Stimulated activated CD8-positive, alpha-beta memory T cell treated with anti-CD3 and anti-CD28 coated beads, Interleukin-7, amount 100 ng/mL, for 1 hour (primary cell): ENCODE measurements at places on chromosomes 4 and X.

DNA sequence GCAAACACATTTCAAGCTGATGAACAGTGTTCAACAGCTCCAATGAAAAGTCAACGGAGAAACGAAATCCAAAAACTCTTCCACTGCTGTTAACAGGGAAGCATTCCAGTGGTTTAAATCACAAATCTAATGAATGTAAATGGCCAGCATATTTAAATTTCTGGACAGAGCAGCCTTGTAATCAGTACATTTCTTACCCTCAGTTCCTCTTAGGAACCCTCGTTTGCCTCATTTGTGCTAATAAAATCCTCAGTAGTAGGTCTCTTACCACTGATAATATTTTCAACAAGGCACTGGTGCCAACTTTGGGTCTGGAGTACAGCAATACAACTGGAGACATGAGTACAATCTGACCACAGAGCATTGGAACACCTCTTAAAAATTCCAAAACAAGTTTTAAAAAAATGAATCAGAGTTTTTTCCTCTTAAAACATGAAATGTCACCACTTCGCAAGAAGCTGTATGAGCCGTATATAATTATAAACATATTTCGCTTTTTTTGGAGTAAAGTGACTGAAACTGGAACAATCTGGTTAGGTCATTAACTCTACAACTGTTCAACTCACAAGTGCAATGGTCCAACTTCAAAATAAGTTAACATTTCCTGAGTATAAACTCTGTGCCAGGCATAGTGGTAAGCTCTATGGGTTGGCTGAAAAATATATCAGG is 211.2 kb downstream of the CPEB2 start:
- DNase-seq = no peak

DNA sequence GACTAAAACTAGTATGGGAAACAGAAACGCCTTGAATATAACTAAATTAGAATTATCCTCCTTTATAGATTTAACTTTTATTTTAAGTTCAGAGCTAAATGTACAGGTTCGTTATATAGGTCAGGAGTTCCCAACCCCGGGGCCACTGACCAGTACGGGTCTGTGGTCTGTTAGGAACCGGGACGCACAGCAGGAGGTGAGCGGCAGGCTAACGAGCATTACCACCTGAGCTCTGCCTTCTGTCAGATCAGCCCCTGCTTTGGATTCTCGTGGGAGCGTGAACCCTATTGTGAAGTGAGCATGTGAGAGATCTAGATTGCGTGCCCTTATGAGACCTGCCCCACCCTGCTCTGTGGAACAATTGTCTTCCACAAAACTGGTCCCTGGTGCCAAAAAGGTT is 51.0 kb downstream of the FAT4 start:
- no peak for DNase-seq

DNA sequence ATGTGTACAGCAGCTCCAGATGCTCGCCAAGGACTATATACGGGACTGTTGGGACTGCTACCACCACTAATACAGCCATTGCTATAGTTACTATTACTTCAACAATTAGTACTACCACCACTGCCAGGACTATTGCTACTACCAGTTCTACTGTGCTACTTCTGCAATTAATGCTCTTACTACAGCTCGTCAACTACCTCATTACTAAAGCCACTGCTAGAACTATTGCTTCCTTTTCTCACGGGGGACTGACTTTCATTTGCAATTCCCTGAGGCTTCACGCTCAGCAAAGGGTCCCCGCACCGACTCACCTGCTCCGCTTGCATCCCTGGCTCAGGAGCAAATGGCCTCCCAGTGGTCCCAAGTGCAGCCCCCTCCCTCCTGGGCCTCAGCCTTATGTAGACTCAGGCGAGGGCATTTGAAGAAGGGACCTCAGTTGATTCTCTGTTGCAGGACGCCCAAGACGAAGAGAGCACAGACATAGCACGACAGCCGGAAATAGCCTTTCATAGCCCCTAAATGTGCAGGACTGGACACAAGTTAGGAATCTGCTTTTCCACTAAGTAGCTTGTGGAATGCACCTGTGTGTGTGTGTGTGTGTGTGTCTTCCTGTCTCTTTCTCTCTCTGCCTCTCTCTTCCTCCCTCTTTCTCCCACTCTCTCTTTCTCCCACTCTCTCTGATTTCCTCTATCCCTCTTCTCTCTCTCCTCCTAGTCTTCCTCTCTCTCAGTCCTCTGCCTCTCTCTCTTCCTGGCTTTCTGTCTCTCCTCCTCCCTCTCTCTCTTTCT is 294.8 kb downstream of the ASMT start:
- no peak for DNase-seq

DNA sequence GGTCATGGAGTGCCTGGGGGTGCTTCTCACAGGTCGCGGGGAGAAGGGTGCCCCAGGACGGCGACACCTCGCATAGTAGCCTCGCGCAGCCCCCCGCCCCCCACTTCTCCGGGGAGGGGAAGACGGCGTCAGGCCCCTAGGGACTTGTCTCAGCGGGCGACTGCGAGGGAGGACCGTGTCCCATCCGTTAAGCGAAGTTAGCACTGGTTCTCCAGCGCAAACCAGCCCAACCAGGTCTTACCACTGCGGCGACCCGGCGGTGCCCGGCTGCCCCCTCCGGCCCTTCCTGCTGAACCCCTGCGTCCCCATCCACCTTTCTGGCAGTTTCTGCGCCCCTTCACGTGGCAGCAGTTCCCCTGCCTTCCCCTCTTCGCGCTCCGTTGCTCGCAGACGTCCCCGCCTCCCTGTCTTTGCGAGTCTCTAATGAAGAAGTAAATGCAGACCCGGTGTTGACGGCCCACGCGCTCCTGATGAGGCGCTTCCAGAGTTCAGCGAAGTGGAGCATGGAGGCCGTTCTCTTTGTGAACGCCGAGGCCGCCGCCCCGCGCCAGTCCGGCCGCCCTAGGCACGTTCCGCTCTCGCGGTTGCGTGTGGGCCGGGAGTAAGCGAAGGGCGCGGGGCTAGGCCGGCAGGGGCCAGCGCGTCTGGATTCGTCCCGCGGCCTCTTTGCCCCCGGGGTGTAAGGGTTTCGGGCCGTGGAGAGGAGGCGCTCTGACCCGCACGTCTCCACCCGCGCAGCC is 3.0 kb downstream of the SLIT2 start:
- no peak for DNase-seq

DNA sequence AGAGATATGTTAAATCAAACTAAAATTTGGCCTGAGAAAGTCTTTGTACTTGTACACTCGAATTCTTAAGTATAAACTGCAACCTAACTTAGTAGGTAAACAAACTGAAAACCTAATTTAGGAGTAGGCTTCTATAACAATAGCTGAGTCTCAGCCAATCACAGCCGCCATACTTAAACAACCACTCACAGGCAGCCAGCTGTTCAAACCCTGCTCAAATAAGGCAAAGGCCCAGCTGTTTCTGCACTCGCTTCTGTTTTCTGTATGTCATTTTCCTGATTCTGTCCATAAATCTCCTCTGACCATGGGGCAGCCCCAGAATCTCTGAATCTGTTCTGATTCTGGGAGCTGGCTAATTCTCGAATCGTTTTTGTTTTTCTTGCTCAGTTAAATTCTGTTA is 7.8 kb upstream of the PLS3 start:
- no peak for DNase-seq

- no peak for DNase-seq
Measured at GRCh38 chrX:105869701-105870100, 47.4 kb downstream of the NRK start.

DNA sequence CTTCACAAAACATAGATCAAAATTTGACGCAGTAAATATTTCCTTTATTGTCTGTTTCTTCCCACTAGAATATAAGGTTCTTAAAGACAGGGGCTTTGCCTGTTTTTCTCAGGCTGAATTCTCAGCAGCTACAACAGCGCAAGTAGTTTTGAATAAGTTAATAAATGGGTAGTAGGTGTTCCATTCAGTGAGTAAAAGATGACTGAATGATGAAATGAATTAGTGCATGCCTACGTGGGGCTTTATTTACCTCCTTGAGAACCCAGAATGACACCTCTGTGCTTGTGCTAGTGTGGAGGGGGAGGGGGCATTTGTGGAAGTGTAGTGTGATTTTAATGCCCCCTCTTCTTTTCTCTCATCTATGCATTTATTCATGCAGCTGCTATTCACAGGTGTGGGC is 278.9 kb downstream of the FBXW7 start:
- no peak for DNase-seq

GRCh38 chr4:24089851-24090534 is 200.1 kb upstream of the PPARGC1A start:
- DNase-seq = no peak

DNA sequence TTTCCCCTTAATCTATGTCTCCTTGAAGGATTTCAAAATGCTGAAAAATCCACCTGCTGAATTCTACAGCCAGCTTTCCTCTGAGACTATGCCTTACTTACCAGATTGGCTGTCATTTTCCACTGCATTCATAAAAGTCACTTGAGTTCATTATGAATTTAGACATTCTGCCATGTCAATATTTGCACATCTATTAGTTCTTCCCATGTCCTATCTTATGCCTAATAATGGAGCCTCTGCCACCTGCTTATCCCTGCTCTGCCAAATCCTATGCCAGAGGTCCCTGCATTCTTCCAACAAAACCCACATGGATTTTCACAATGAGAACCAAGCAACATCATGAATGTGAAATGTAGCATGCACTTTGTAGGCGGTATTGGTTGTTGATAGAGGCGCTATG is 42.6 kb downstream of the GASK1B start:
- no peak for DNase-seq

GRCh38 chrX:111445485-111445884 is 33.5 kb upstream of the DCX start:
- no peak for DNase-seq

GRCh38 chr4:57424232-57424897 is 314.2 kb upstream of the IGFBP7 start:
- no peak for DNase-seq

GRCh38 chr4:30828264-30828926 is 108.2 kb downstream of the PCDH7 start:
- no peak for DNase-seq

DNA sequence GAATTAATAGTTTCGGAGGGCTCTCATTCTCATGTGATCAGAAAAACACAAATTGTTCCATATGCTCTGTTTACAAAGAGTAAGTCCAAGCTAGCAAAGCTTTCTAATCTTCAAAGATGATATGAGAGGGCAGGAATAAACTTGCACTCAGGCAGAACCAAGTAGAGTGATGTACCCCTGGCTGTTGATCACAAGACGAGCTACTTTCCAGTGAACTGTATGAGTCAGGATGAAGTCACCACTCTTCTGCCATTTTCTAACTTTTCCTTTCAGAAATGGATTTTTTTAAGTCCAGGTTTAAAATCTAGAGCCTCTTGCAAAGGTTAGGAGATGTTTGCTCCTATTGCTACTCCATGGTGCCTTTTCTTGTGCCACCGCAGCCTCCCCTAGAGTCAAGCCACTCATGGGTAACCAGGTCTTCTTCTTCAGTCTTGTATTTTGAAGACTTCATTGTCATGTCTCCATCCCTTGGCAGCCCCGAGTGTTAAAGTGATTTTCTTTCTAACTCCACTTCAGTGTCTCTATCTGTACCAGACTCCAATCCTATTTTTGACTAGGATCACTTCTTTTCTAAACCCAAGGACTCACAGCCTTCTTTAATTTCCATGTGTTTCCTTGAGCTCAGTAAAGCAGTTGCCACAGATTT is 171.9 kb upstream of the GALNT7 start:
- no peak for DNase-seq

DNA sequence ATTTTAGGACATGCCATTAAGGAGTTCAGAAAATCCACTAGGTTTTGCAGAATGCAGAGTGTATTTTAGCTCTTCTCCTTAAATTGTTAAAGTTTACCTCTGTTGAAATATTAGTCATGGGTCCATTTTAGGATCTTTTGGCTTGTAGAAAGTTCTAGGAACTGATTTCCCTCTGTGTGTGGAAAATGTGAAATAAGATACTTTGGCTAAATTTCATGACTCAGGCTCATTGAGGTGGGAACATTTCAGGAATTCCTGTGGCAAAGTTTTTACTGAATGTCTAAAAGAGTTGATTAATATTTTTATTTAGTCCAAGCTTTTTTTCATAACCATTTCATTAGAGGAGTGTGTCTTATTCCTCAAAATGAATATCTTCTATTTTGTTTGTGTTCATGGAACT is 7.0 kb downstream of the FHIP1A start:
- DNase-seq = no peak

DNA sequence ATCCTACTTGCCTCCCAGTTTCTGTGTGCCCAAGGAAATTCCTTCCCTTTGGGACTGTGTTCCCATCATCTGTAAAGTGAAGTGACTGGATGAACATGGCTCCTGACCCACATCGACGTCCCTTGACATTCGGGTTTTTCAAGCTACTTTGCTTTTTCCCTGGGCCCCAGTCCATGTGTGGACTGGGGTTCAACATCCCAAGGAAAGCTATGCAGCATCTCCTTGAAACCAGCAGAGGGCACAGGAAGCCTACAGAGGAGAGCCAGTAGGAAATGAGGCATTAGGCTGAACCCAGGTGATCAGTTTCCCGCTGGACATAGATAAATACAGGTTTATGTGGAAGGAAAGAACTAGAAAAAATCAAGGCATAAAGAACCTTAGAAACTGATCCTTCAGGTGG is 145.1 kb upstream of the ARHGEF9 start:
- DNase-seq = no peak

DNA sequence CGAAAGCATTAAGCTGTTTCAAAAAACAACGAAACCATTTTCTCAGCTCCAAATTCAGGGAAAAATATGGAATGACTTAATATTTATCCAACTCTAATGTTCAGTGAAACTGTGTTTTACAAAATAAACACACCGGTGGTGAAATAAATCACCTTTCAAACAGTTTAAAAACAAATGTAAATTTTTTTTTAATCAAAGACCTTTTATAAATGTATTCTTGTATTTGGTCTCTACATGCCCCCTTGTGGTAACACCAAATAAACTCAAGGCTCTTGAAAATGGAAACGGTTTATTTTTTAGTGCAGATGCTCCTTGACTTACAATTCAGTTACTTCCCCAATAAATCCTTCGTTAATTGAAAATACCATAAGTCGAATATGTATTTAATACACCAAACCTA is 45.8 kb upstream of the ITM2A start:
- no peak for DNase-seq

DNA sequence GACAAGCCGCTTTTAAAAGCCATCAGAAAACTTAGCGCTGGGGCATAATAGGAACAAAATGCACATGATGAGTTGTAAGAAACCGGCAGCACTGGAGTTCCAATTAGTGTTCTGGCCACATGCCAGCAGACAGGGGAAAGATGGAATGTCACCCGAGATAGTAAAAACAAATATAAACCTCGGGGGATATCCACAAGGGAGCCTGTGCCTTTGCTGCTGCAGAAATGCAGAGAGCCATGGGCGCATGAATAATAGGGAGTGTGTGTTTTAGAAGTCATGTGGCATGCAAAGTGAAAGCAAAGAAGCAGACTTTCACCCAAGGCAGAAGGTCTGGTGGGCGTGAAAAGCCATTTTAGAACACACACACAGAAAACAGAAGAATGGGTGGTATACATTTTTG is 19.1 kb downstream of the GPRASP3 start:
- DNase-seq = no peak
